ENCODE measurements at places on chromosomes 5 and 9.

- DNase-seq = no peak
Observed at GRCh38 chr9:14097215-14097614, 216.7 kb downstream of the NFIB start.

GRCh38 chr9:91036826-91037510, 235.3 kb downstream of the SYK start:
- peak; percentile 55 for DNase-seq

- no peak for DNase-seq
Observed at GRCh38 chr9:135038331-135038730, 49.1 kb upstream of the OLFM1 start.

DNA sequence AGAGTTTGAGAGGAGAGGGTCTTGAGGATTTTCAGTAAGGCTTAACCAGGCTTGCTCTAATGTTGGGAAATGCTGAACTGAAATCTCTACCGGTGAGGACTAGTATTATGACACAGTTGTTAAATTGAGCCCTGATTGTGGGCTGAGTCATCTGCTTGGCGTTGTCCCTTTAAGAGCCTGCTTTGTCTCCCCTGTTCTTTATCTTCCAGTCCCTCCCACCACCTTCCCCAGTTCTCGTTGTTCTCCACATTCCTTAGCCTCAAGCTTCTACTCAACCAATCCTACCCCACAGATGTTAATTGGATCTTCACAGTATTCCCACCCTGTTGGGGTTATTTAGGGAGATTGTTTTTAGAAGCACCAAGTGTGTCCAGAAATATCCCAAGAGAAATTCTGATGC, 57.6 kb downstream of the ANKRD55 start:
- DNase-seq = no peak

DNA sequence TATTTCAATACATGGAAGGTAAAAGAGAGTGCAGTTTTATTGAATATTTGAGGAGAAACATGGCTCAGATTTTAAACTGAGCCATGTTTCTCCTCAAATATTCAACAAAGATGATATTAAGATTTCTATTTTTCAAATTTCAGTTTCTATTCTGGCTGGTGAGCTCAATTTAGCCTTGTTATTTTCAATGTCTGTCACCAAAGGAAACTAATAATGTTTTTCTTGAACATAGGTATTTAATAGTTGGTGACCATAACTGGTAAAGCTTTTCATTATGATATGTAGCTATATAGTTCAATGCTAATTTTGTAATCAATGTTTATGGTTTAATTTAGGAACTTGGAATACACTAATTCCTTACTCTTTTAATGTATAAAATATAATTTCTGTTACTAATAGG, 177.4 kb downstream of the FER start:
- no peak for DNase-seq

DNA sequence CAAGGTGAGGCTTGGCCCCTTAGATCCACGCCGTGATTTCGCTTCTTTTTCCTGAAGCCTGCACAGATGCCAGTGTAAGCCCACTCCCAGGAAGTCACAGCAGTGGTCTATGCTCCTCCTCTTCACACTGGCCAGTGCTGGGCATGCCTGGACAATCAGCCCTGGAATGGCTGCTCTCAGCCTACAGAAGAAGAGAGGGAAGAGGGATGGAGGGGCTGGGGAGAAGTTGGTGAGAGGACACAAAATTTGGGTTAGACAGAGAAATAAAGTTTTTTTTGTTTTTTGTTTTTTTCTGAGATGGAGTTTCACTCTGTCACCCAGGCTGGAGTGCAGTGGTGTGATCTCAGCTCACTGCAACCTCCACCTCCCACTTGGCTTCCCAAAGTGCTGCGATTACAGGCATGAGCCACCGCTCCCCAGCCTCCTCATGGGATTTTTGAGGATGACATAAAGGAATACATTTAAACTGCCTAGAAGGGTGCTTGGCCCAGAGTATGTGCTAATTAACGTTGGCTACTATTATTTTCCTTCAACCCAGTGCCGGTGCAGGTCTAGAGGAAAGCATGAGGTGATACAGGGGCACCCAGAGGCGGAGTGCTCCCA, 830 bp downstream of the S100Z start:
- no peak for DNase-seq

DNA sequence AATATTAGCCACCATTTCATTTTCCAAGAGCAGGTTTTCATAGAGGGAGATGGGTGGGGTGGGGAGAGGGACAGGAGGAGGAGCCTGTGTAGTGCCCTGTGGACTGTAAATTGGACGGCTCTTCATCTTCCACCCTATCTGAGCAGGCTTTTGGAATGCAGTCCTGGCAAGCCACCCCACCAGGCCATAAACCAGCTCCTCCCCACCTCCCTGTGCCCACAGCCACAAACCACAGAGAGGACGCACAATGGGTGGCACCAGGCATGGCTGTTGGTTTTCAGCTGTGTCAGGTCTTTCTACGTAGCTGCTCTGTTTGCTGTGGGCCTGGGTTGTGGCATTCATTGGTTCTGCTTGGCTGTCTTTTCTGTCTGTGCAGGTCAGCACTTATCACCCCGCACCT, 58.0 kb downstream of the PLAC8L1 start:
- no peak for DNase-seq

DNA sequence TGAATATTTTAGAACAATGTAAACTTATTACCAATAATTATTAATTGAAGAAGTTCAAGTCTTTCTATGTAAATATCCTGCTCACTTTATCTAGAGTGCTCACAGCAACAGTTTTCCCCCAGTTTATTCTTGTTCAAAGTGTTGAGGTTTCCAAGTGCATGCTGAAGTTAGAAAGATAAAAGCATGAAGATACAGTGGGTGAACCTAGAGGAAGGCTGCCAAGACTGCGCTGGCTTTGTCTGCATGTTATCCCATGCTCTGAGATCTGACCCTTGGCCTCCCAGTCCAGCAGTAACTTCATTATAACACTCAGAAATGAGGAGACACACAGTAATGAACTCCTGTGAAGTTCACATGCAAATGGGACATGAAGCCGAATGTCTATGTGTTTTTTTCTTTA, 76.0 kb upstream of the PIP5K1B start:
- no peak for DNase-seq

Data from stimulated activated CD4-positive, alpha-beta T cell treated with anti-CD3 and anti-CD28 coated beads, Interleukin-2, amount 100 ng/mL, for 48 hours (primary cell).